ENCODE measurements at places on chromosomes 7 and 10. TPM values are rescaled to one million over a fixed set of nuclear protein-coding genes. Genes with fewer than 3 reads are reported as not detected.

Gene CNPY1
- not detected for total RNA-seq

GRCh38 chr10:119059557-119059956 lies 21.1 kb downstream of the EIF3A start:
- H3K36me3 ChIP-seq, result peaks cover 10% of the 10 kb centered on the region
- H3K4me3 ChIP-seq, result no peak overlapping the region

Gene SPDYE18
- total RNA-seq, result 1.2 TPM

Gene INSYN2A
- 0.25 TPM for total RNA-seq

Gene ZNF273
- 47.4 TPM for total RNA-seq

GRCh38 chr10:70863470-70864160 lies 24.8 kb downstream of the PCBD1 start:
- no peaks in the 10 kb centered on the region for H3K4me1 ChIP-seq
- H3K27me3 ChIP-seq, result no peaks in the 10 kb centered on the region
- no peak overlapping the region for H3K27ac ChIP-seq

DNA sequence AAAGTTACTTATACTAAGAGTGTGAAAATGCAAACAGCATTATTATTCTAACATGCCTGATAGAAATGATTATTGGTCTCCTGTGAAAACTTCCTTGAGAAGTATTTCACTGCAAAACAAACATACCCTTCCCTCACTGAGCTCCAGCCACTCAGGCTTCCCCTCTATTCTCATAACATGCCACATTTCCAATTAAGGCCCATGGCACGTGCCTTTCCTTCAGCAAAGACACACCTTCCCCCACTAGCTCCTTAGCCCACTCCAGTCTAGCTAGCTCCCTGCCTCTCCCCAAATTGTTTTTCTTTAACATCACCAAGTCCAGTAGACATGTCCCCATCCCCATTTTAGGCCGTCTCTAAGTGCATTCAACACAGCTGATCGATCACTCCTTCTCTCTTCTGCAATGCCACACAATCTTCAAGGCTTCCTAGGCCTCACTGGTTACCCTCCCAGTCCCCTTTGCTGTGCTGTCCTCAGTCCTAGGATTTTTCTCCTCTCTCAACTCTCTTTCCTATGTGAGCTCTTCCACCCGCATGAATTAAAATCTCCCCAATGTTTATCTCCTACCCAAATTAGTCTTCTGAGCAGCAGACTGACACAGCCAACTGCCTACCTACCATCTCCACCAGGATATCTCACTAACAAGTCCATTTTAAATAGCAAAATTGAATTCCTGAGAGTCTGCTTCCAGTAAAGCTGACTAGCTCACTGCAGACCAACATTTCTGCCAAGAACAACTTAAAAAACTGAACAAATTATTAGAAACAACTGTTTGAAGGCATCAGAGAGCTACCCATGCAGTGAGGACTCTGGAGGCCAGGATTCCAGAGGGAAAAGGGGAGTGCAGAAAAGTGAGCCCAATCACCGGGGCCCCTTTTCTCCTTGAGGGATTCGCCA lies 11.9 kb downstream of the CYTH3 start:
- peaks cover 67% of the 10 kb centered on the region for H3K4me1 ChIP-seq
- no peak for DNase-seq
- peak overlapping the region; percentile 57 for H3K27ac ChIP-seq
- H3K4me3 ChIP-seq, result no peak overlapping the region
- no peaks in the 10 kb centered on the region for H3K36me3 ChIP-seq
- no peaks in the 10 kb centered on the region for H3K27me3 ChIP-seq

Gene XRCC2
- total RNA-seq, result 1.7 TPM

GRCh38 chr7:117873310-117874190 lies at the start of gene CTTNBP2:
Gene CTTNBP2 (minus strand): TSS chr7:117873441. CDS start chr7:117873415, 26 bp downstream.
- no peaks in the 10 kb centered on the region for H3K36me3 ChIP-seq
- H3K4me1 ChIP-seq, result no peaks in the 10 kb centered on the region
- H3K27ac ChIP-seq, result peak within 1 kb of the TSS; percentile 83
- H3K27me3 ChIP-seq, result no peaks in the 10 kb centered on the region

Gene MRPS17
- 5.6 TPM for total RNA-seq

Gene FOXI2
- total RNA-seq, result 0.25 TPM

GRCh38 chr10:9229702-9230244 lies 1175.3 kb downstream of the GATA3 start:
- H3K27me3 ChIP-seq, result no peaks in the 10 kb centered on the region
- no peak overlapping the region for H3K27ac ChIP-seq
- no peaks in the 10 kb centered on the region for H3K36me3 ChIP-seq
- no peak overlapping the region for H3K4me3 ChIP-seq
- DNase-seq, result no peak
- H3K4me1 ChIP-seq, result peaks cover 7% of the 10 kb centered on the region

Gene USP6NL
- total RNA-seq, result 23.3 TPM

- no peaks in the 10 kb centered on the region for H3K36me3 ChIP-seq
- no peak for DNase-seq
- no peak overlapping the region for H3K27ac ChIP-seq
- H3K4me1 ChIP-seq, result no peaks in the 10 kb centered on the region
- H3K27me3 ChIP-seq, result no peaks in the 10 kb centered on the region
These were observed 229.8 kb upstream of the YAE1 start for GRCh38 chr7:39336442-39336841.

Gene SFMBT2
- total RNA-seq, result 12.5 TPM

Gene FGFBP3
- total RNA-seq, result 0.74 TPM

DNA sequence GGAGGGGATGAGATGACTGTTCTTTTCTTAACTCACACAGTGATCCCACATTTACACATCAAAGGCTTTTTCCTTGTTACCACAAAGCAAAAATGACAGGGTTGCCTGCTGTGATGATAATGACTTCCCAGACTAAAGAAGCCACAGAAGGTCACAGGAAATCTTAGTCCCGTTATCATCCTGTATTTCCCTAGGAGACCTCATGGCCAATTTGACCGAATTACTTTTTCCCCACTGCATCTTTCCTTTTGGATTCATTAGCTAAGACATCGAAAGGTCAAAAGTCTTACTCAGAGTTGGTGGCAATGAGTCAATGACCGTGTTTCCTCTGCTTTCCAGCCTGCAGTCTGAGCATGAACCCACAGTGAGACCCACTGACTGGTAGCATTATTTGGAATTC lies 130.1 kb upstream of the INHBA start:
- peaks cover 8% of the 10 kb centered on the region for H3K4me1 ChIP-seq
- no peak overlapping the region for H3K4me3 ChIP-seq
- H3K27ac ChIP-seq, result no peak overlapping the region
- no peak for DNase-seq

Data from vagina (tissue), 2 donors.